Dermis blood vessel endothelial cell (primary cell): ENCODE measurements at places on chromosomes 2 and 18. TPM values are rescaled to one million over a fixed set of nuclear protein-coding genes. Genes with fewer than 3 reads are reported as not detected.
A peak's percentile ranks its signal among the peaks of the same experiment; 100 is the strongest.

DSC3 gene
- total RNA-seq = under 0.01 and 0.14 TPM in 2 replicates

DNA sequence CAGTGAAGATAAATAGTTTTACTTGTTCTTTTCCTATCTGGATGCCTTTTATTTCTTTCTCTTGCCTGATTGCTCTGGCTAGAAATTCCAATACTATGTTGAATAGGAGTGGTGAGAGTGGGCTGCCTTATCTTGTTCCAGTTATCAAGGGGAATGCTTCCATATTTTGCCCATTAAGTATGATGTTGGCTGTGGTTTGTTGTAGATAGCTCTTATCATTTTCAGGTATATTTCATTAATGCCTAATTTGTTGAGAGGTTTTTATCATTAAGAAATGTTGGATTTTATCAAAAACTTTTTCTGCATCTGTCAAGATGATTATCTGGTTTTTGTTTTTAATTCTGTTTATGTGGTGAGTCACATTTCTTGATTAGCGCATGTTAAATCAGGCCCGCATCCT, 655.8 kb downstream of the NUP35 start:
- no peak for DNase-seq

- no peak for DNase-seq
Measured at GRCh38 chr2:159904959-159905305, 106.9 kb upstream of the CD302 start.

HOXD10 gene
- 7.7 and 15.2 TPM in 2 replicates for total RNA-seq

- DNase-seq = no peak
Measured at GRCh38 chr2:187013058-187013457, 164.1 kb upstream of the ZSWIM2 start.

DNA sequence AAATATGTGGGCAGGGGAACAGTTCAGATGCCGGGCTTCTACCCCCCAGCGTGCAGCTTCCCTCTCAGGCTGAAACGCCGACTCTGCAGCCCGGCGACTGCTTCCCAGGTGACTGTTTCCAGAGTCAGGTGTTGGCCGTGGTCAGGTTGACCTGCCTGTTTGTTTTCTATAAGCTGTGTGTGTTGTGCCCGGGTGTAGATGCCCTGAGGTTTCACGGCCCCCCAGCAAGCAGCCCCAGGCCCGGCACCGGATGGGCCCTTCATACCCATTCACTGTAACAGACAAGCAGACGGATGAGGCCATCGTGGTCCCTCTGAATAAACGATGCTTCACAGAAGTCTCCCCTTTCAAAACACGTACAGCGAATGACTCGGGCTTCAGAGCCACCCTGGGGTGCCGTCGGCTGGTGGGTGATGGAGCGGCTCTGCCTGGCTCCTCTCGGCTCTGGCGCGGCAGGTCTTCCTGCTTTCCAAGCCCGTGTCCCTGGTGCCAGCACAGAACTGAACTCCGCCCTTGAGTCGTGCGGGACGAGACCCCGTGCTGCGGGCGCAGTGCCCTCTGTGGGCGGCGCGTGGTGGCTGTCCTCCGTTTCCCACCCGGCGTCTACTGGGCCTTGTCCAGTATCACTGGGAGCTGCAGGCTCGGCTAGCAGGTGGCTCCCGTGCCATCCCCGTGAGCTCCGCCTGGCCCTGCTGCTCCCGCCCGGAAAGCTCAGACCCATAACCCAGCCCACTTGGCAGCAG, 15.0 kb upstream of the KCNG2 start:
- DNase-seq = no peak

DNA sequence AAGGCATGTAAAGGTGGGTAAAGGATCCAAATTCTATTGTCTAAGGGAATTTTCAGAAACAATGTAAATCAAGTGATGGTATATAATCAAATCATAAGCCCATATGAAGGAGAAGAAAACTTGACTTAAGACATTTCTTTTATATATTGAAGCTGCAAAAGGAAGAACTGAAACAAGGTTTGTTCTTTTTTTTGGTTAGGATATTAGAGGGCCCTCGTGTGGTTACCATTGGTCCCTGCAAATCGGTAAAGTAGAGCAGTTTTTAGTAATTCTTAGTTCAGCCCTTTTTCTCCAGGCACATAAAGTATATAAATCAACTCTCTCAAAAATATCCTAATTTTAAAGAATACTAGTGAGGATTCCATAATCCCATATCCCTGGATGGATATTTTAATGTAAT, 105.6 kb upstream of the STK17B start:
- peak; percentile 66 for DNase-seq

DNA sequence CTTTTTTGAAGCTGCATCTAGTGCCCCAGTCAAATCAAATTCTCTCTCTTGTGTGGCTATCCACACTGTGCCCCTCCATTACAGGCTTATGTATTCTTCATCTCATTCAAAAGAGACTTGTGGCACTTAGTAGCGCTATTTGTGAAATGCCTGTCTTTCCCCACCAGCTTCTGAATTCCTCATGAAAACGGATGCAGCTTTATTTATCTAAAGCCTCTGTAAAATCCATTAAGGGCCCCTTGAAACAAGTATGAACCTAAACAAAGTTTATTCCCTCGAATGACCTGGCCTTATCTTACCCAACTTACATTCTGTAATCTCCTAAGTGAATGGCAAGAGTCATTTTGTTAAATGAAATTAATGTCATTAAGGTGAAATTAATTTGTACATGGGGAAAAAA, 417.4 kb upstream of the PIK3C3 start:
- DNase-seq = no peak

- DNase-seq = no peak
Measured at GRCh38 chr2:3885629-3886628, 182.6 kb downstream of the DCDC2C start.

DNA sequence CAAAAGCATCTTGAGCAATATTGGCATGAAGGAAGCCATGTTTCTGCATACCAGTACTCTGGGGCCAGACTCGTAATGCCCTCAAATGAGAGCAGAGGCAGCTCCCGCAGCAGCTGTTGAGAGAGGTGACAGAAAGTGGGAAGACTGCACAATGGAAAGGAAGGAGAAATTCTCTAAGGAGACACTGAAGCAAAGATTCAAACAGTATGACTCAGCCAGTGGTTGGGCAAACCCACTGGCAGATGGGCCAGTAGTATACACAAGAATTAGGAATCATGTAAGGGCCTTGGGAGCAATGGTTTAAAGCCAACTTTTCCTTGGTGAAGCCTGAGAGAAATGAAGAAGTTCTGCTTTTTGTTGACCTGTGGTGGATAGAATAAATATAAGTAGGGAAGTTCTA, 2092.7 kb upstream of the PIK3C3 start:
- DNase-seq = no peak

GRCh38 chr18:12027046-12027445, 45.7 kb downstream of the IMPA2 start:
- no peak for DNase-seq

IL36G gene
- total RNA-seq = not detected in 2 replicates

GRCh38 chr18:41444943-41445342, 510.1 kb upstream of the PIK3C3 start:
- no peak for DNase-seq

KCNG2 gene
- 0.51 and 0.93 TPM in 2 replicates for total RNA-seq

TTC21B gene
- 33.4 and 45.2 TPM in 2 replicates for total RNA-seq

TMEM163 gene
- 0.09 and 0.34 TPM in 2 replicates for total RNA-seq

- DNase-seq = no peak
Measured at GRCh38 chr2:136008205-136008865, 22.9 kb upstream of the DARS1 start.

IL1B gene
- total RNA-seq = 0.14 and 0.17 TPM in 2 replicates

DNA sequence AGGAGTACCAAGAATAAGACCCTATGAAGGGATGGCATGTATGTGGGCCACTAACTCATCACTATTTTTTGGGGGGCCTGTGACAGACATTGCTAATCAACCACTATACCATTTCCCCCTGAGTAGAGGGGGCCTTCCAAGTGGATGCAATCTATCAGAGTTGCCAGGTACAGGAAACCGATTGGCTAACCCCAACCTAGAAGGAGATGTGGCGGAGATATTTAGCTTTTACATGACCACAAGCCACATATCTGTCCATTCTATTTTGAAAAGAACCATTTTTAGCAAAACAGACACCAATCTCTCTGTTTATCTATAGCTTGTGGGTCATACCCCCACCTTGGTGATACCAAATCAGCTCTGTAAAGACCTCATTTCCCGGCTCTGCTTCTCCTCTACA, 51.0 kb downstream of the PAX8 start:
- DNase-seq = no peak

DES gene
- total RNA-seq = not detected in 2 replicates

MAP3K19 gene
- total RNA-seq = not detected in 2 replicates

DNA sequence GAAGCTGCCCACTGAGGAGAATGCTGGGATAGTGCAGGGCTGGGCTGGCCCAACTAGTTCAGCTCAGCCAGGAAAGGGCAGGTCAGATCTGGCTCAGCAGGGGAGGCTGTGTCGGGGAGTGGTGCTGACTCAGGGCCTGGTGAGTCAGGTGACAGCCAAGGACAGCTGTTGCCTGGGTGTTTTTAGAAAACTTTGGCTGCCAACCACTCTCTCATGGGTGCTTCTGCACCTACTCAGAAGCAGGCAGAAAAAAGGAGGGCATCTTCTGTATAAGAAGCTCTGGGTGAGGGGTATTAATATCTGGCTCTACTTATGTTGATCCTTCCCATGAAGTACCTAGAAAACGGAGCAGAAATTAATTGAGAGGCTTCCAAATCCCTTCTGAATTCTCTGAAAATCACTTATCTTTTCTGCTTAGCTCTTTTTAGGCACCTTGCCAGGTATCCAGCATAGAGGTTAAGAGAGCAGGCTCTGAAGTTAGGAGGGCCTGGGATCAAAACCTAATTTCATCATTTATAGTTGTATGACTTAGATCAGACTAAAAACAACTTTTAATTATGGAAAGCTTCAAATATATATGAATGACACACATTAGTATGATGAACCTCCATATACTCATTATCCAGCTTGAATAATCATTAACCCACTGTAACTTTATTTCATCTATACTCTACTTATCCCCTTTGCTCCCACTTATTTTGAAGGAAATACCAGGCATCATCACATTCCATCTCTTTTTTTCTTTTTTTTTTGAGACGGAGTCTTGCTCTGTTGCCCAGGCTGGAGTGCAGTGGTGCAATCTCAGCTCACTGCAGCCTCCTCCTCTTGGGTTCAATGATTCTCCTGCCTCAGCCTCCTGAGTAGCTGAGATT, 15.5 kb upstream of the RAB10 start:
- DNase-seq = peak; percentile 57

GRCh38 chr2:168457190-168457895, 1.3 kb downstream of the CERS6 start:
- peak; percentile 17 for DNase-seq

VPS54 gene
- total RNA-seq = 24.0 and 29.4 TPM in 2 replicates

DNA sequence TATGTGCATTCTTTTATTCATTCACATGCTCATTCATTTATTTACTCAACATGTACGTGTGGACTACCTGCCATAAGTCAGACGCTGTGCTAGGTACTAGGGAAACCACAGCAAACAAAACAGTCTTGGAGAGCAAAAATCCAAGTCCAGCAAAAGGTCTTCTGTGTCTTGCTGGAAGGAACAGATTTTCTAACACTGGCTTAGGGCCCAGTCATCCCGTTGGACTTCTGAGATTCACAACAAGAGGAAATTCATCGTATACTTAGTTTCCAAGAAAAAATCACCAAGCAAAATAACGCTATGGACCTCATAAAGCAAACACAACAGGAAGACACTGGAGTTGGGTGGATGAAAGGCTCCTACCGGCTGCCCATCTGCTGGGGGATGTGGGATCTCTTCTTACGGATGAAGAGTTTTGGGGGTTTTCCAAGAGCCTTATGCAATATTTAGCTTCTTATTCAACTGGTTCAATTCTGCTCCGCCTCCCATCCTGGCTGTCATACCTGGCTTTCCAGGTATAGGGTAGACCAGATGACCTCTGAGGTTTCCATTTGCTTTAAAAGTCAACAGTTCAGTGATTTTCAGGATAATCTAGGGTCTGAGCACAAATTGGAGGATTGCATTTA, 262.7 kb downstream of the HAUS1 start:
- DNase-seq = no peak

ASB18 gene
- under 0.01 TPM in 1 of 2 replicates, not detected in the other for total RNA-seq

- DNase-seq = no peak
Measured at GRCh38 chr2:52510432-52510831, 1257.2 kb upstream of the CHAC2 start.

POTEF gene
- 0.33 and 0.34 TPM in 2 replicates for total RNA-seq

DNA sequence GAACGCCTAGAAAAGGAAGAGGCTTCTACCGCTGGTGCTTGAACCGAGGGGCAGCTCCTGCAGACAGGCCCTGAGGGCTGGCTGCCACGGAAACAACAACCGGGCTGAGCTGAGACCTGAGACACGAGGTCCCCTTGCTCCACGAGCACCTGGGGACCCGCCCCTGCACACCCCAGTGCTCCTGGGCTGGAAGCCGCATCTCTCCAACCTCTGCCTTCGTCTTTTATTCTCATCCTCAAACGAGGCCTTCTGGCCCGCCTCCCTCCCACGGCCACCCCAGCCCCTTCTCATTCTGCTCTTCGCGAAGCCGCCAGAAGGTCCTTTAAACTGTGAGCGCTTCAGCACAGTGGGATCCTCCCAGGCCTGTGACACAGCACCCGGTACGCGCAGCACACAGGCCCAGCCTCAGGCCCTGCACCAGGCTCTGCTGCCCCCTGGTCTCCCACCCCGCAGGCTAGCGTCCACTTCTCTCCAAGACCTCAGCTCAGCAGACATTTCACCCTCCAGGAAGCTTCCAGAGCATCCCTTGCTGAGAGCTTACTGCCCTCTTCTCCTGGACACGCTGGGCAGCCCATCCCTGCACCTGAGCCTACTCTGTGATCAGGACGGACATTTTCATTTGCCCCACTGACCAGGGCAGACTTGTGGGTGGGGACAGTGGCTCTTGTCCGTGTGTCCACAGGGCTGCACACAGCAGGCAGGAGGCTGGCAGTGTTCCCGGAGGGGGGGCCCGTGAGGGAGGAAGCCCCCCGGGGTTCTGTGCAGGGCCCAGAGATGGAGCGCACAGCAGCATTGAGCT, 149.7 kb downstream of the PXDN start:
- DNase-seq = no peak

- DNase-seq = peak; percentile 46
Measured at GRCh38 chr2:204127238-204127637, 190.7 kb downstream of the ICOS start.

- DNase-seq = no peak
Measured at GRCh38 chr2:156553714-156554442, 117.7 kb downstream of the GPD2 start.

VWC2L gene
- total RNA-seq = not detected in 2 replicates

KCNK3 gene
- under 0.01 and 0.05 TPM in 2 replicates for total RNA-seq

SLC8A1 gene
- total RNA-seq = 0.47 and 1.5 TPM in 2 replicates

DNA sequence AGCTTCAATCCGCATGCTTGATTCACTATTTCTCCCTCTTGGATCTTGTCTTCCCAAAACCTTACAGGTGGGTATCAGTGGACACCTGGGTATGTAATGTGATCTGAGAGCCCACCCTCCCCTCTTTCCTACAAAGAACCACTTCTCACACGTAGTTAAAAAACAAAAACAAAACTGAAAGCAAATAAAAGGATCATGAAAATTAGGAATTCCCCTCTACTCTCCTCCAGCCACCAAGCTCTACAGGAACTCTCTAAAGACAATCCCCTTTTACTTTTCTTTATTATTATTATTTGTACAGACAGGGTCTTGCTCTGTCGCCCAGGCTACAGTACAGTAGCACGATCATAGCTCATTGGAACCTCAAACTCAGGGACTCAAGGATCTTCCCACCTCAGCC, 40.8 kb upstream of the MYO1B start:
- no peak for DNase-seq

EFEMP1 gene
- total RNA-seq = 10,451 and 12,229 TPM in 2 replicates

GRCh38 chr2:158998551-158999248, 30.3 kb downstream of the TANC1 start:
- DNase-seq = peak; percentile 92

SANBR gene
- total RNA-seq = 18.6 and 27.4 TPM in 2 replicates
